ENCODE measurements at places on chromosomes 3 and 15.

DNA sequence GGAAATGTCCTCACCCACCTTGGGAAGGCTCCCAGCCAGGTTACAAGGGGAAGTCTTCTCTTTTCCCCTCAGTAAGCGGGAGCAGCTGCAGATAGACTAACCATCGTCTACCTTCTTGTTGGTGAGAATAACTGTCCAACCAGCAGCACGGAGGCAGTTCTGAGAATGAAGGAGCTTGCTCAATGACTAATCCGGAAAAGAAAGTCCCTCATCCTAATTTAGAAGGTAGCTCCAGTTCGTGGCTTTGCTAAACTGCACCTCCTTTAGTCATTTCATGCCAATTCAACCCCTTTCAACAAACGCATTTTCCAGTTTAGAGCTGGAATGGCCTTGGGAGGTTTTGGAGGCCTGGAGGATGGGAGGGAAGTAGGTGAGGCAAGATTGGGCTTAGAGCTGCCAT, 527.4 kb upstream of the PROK2 start:
- no peak for DNase-seq

- no peak for DNase-seq
These were observed 24.1 kb downstream of the ATP13A5 start for GRCh38 chr3:193354423-193354822.

DNA sequence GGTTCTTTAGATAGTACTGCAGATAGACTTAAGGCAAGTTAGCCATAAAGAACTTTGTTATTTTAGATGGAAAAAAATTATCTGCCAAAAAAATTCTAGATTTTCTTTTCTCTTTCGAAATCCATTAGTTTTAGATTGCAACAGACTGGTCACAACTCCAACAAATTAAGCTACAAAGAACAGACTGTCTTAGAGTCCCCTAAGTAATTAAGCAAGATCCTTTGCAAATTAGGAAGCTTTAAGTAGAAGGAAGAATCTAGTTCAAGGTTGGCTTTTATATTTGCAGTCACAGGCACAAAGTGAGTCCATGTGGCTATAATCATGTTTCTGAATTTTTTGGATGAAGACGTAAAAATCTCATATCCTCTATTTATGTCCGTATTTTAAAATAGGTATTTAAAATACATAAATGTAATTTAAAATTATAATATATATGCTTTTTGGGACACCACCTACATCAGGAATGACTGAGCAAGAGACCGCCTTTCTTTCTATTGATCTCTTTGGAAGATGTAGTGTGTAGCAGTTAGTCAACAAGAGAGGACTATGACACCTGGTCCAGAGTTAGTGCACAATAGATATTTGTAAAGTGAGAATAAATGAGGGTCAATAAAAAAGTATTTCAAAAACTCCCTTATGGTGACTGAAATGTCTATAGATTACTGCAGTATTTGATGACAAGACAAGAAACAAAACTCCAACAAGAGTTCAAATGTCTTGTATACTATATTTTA, 34.4 kb downstream of the TMEM45A start:
- no peak for DNase-seq

DNA sequence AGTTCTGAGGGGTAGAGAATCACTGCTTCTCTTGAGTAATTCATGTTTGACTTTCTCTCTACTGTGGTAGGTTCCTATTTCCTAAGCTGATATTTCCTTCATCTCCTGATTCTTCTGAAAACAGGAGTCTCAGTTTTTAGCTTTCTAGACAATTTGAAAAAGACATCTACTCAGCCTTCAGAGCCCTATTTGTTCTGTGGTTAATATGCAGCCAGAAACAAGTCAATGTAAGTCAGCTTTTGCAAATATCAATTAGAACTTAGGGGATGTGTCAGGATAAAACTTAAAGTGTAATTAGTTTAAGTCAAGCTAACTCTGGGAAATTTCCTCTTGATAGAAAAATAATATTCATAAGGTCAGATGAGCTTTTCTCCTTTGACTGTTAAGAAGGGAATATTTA, 21.7 kb upstream of the HACD2 start:
- DNase-seq: no peak

GRCh38 chr3:31968369-31968926, 12.6 kb downstream of the OSBPL10 start:
- DNase-seq: no peak

DNA sequence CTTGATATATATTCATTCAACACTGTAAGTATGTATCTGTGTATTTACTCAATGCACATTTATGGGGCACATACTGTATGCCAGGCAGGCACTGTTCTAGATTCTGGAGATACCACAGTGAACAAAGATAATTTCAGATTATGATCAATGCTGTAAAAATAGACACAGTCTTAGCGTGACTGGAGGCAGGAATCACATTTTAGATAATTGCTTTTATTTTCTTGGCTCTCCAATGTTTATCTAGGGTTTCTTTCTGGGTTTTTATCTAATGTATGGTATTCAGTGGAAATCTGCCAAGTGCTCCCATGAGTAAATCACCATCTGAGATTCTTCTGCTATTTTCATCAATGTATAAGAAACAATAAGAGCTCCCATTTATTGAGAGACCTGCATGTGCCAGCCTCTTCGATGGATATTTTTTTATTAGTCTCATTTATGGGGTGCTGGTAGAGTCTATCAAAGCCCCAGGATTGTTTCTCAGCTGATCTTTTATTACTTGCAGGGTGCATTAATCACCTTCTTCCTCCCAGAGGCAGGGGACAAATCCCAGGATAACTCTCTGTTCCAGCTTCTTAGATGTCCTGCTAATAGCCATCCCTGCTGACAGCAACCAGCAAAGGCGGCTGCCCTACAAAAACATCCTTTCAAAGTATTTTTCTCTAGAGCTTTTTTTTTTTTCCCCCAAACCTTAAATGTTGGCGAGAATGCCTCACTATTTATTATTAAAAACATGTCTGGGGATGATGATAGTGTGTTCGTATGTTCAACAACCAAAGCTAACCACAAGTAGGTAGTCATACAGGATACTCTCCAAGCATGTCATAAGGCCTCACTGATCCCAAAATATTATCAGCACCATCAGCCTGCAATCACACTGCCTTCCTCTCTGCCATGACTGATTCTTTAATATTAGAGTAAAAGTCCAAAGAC, 331.0 kb upstream of the RASGRP1 start:
- DNase-seq: no peak

DNA sequence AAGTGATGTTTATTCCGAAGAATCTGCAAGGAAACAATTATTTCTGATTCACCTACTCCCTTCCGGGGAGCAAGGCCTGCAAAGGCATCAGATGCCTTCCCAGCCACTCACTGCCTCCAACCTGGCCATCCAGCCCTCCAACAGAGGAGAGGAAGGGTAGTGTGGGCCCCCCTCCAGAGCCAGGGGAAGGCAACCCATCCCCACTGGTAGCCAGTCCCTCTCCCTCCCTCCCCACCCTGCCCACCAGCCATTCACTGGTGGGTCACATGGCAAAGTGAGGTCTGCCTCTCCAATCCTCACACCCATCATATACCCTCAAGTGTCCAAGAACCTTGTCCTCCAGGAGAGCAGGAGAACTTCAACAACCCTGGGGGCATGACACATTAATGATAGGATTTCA, 2.4 kb upstream of the VIPR1 start:
- DNase-seq: no peak

GRCh38 chr3:72960812-72961518, 35.6 kb upstream of the PPP4R2 start:
- DNase-seq: no peak

GRCh38 chr3:111907151-111907550, 48.1 kb downstream of the PHLDB2 start:
- no peak for DNase-seq

- DNase-seq: no peak
These were observed 67.5 kb upstream of the LCTL start for GRCh38 chr15:66633041-66633937.

GRCh38 chr15:98398886-98399285, 249.5 kb upstream of the IGF1R start:
- DNase-seq: no peak

DNA sequence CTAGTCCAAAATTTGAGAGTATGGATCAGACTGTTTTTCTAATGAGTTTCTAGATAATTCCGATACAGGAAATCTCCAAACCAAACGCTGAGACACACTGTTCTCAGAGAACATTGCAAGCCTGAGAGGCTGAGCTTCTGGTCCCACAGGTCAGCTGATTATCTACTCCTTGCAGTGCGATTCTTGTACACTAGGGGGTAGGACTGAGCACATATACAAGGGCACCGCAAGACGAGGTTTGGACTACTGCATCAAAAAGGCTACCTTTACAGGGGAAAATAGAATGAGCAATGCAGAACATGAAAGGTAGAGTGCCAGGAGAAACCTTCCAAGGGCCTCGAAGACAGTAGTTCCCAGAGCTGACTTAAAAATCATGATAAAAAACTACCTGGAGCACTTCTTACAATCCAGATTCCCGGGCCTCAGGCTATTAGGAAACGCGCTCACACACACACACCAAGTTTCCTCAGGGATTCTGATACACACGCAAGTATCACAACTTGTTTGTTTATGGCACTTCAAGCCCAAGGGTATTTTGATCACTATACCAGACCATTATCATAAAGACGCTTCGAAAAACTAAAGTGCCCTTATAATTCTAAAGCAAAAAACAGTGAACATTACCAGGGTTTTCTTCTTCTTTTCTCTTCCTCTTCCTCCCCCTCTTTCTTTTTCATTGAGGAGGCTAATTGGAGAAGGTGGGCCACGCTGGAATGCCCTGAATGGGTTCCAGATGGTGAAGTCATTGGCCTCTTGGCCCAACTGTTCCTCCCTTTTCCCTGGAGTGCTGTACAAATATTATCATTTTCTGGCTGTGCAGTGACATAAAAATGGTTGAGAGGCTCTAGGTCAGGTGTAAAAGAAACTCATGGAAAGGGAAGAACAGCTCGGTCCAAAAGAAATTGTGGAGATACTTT, 61.8 kb downstream of the SLC12A8 start:
- peak; percentile 43 for DNase-seq

DNA sequence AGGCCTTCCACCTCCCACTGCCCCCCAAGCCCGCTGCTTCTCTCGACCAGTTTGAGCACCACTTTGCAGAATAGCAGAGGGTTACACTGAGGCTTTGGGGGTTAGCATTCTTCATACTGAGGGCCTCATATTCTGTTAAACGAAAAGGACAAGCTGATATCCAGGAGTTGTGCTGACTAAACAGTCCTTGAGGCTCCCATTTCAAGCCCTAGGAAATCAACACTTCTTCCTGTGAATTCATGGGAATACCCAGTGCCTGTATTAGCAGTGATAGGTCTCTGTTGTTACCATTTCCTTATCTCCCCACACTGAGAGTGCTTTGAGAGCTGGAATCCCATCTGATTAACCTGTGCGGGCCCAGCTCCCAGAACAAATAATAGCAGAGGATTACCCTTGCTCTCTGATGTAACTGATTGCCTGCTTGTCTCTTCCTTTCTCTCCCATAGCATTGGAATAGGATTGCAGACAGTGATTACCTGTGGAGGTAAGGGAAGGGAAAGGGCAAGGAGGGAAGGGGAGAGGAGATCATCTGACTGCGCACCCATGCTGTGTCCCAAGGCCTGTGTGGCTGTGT, 930 bp downstream of the FBXW12 start:
- DNase-seq: no peak

DNA sequence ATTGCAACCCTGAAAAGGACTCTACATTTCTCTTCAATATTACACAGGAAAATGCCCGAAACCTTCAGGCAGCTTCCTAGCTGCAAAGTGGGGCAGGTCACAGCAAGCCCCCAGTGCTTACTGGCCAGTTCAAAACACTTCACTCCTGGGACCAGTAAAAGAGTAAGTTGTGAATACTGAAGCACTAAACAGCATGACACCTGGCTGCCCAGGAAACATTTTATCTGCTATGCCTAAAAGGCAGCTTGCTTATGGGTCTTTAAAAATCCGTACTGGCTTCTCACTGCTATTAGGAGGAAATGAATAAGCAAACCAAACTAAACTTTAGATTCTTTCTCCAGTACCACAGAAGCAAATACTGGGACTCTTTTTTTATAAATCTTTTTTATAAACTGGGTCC, 457.9 kb upstream of the ALCAM start:
- no peak for DNase-seq

DNA sequence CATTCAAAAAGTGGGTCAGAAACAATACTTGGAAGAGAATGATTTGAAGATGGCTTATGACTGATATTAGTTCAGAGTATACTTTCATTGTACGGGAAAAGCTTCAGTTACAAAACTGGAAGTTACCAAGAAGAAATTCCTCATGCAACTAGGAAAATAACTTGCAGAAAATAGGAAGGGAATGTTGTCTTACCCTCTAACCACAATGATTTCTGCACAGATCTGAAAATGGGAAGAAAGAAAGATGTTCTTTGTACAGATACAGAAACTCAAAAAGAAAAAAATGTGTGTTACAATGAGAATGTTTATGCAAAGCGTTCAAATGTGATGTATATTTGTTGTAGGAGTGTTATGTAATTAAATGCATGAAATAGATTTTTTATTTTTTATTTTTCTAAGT, 3.7 kb downstream of the ZNF280D start:
- DNase-seq: no peak

DNA sequence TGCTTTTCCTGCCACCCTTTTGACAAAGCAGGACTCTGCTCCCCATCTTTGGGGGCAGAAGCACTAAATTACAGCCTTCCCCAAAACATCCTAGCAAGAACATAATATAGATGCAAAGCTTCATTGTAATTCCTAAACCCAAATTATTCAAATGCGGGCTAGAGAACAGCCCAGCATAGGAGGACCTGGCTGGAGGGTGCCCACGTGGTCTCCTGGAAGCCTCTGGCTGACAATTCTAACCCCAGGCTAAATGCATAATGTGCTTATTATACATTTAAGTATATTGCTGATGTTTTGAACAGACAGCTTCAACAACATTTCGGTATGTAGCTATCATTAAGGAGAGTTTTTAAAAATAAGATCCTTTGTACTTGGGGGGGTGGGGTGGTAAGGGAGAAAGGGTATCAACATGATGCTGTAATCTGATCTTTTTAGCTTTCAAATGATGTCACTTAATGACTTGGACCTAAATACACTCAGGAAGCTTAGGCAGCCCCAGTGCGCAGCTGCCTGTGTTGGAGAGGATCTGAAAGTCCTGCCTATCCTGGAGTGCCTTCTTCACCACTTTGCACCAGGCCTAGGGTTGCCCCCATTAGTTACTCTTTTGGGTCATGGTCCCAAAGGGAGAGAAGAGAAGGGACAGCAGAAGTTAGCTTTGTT, 57.2 kb upstream of the USP3 start:
- DNase-seq: no peak

GRCh38 chr3:117622171-117622841, 912.7 kb downstream of the TUSC7 start:
- no peak for DNase-seq

DNA sequence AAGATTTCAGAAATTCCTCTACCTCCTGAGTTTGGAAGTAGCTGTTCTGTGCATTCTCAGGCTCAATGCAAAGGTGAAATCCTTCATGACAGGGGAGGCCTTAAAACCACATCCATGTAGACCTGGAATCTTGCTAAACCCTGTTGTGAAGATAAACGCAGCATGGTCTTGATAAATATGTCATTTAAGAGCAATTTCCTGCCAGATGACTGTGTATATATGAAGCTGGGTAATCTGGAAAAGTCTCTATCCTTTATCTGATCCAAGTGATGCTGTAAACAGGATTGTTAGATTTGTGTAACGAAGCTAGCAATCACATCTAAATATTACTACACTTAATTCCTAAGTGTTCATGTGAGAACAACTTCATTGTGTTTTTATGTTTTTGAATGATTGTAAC, 9.1 kb downstream of the MCTP2 start:
- DNase-seq: no peak

- no peak for DNase-seq
These were observed 20.8 kb downstream of the PIK3CA start for GRCh38 chr3:179168918-179169317.

GRCh38 chr3:142022381-142022780, 127.0 kb downstream of the TFDP2 start:
- DNase-seq: no peak

- no peak for DNase-seq
These were observed 558.5 kb upstream of the CFAP20DC start for GRCh38 chr3:59608356-59608755.
